ENCODE measurements at places on chromosomes 3 and 15. TPM values are rescaled to one million over a fixed set of nuclear protein-coding genes. Genes with fewer than 3 reads are reported as not detected.
A peak's percentile ranks its signal among the peaks of the same experiment; 100 is the strongest.

DNA sequence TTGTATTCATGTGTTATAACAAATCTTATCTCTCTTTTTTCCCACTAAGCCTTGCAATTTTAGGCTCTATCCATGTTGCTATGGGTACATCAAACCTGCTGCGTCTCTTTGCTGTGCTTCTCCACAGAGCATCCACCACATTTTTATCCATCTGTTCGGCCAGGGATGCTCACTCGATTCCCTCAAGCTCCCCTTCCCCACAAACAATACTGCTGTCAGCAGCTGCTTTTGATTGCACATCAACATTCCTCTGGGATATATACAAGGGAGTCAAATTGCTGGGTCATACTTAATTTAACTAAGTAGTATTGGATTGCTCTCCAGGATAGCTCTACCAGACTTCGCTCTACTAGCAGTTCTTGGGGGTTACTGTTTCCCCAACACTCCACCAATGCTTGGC lies 36.8 kb downstream of the TMEM108 start:
- no peak for ATAC-seq

GRCh38 chr3:61199843-61200242 lies 51.4 kb downstream of the FHIT start:
- no peak for ATAC-seq

- ATAC-seq = no peak
These were observed 453.2 kb downstream of the NR2F2 start for GRCh38 chr15:96783746-96784145.

- peak; percentile 79 for ATAC-seq
These were observed 136.9 kb upstream of the TOPAZ1 start for GRCh38 chr3:44104668-44105321.

The ZNF860 gene
- total RNA-seq = 0.53 TPM

DNA sequence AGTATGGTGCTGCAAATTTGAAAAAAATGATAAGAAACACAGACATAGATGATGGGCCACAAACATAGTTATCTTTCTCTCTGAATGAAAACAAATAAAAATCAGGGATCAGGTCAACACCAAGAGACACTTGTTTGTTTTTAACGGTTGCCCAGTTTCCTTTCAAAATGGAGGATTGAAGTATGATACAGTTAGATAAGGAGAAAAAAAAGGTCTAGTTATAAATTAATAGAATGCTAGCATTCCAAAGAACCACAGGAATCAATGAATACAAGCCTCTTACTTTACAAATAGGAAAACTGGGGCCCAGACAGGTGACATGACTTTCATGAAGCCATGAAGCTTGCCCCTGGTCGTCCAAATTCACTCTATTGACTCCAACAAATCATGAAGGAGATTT lies 305.1 kb downstream of the ZNF621 start:
- ATAC-seq = no peak

The COL6A5 gene
- not detected for total RNA-seq

- ATAC-seq = peak; percentile 67
These were observed 112.9 kb downstream of the CORO2B start for GRCh38 chr15:68691705-68692104.

GRCh38 chr3:183734750-183735494 lies 37.3 kb downstream of the YEATS2 start:
- no peak for ATAC-seq

The CNTN6 gene
- total RNA-seq = 9.5 TPM

The GOLGA6L7 gene
- 2.3 TPM for total RNA-seq

The CCR8 gene
- total RNA-seq = not detected

GRCh38 chr3:145326666-145327065 lies 834.3 kb downstream of the PLOD2 start:
- ATAC-seq = no peak

DNA sequence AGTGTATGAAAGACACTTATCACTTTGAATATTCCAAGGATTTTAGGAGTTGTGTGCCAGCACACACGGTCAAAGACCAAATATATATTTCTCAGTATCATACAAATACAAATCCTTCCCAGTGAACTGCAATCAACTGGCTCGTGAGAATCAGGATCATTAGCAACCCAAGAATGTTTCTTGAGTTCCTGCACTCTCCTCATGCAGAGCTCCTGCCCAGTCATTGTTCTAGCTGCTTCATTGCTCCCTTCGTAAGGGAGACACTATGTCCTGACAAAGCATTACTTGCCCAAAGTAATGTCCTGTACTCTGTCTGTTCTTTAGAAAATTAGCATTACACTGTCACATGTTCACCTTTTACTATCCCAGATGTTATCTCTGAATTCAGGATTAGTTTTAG lies 92.0 kb upstream of the SLC4A7 start:
- ATAC-seq = no peak

The TRIM42 gene
- total RNA-seq = 0.18 TPM

GRCh38 chr3:47578119-47578632 lies 489 bp downstream of the CSPG5 start:
- peak; percentile 67 for ATAC-seq

DNA sequence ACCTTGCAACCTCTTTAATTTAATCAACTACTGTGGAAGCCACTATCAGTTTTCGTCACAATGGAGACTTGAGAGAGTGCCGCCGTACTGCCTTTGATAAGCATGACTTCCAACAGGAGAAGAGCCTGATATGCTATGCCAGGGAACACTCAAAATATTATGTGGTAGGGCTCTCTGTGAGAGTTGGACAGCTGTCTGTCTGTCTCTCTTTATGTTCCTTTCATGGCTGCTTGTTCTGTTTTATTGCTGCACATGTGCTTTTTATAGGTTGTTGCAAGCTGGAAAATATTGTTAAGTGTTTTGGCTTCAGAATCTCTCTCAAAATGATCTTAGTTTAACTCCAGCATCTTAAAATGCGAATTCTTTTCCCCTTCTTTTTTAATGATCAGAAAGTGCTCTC lies 249.4 kb upstream of the RARB start:
- ATAC-seq = no peak

GRCh38 chr3:184229394-184230080 lies at the start of gene VWA5B2:
TSS of gene VWA5B2 (plus strand) at chr3:184229585. CDS start at chr3:184230529, 944 bp downstream.
- ATAC-seq = peak; percentile 96

- peak; percentile 84 for ATAC-seq
These were observed at the start of gene ACAN for GRCh38 chr15:88803241-88803919. TSS of gene ACAN (plus strand) at chr15:88803436. CDS start at chr15:88836207, 32,771 bp downstream.

DNA sequence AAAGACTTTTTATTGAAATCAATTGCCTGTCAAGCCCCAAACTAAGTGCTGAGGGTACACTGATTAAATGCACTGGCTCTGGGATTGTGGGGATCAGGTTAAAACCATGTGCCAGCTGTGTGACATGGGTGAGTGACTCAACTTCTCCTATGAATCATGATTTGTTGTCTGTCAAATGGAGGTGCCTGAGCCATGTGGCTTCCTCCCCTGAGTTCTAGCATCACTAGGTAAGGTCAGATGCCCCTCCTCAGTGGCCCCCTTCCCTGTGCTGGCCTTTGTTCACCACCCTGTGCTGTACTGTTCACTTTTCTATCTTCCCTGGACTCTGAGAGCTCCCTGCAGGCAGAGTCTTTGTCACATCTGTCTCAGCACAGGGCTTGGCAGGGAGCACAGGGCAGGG lies 43.6 kb upstream of the ATP2B2 start:
- no peak for ATAC-seq

The KBTBD13 gene
- 0.17 TPM for total RNA-seq

DNA sequence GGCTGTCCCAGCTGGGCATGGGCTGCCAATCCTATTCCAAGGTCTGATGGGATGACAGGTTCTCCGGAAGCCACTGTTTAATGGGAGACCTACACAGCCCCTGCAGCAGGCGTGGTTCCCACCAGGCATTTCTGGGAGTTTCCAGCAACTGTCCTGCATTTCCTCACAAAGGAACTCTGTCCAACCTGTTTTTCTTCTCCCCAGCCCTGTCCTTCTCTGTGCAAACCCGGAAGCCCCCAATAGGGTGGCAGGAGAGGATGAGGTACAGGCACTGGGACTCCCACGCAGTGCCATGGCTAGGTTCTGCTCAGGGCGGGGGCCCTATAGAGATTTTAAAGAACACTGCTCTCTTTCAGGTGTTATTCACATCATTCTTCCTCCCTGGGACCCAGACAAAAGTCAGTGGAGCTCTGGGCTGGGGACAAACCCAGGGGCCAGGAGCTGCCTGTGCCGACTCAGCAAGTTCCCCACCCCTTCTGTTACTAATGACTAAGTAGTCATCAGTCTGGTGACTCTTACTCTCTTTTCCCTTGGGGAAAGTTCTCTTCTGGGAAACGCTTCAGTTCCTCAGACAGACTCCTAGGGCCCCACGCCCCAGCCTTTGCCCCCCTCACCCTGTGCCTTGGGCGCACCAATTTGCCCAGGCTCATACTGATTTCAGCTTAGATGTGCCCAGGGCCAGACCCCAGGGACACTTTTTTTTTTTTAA lies 97.7 kb downstream of the CD47 start:
- no peak for ATAC-seq

- no peak for ATAC-seq
These were observed 42.2 kb downstream of the KLHL25 start for GRCh38 chr15:85752491-85752961.

DNA sequence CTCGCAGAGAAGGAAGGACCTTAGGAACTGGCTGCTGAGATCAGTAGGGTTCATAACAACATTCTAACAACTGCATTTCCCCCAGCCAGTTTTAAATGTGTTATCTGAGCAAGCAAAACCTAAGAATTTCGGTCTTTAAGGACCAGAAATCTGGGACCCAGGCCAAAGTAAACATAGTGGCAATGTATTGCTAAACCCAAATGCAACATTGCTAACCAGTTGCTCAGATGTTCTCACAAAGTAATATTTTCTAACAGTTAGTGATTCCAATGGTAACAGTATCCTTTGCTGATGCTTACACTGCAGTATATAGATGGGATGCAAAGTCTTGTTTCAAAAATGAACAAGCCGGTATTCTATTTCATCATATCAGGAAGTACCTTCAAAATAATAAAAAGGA lies 254.3 kb downstream of the RYR3 start:
- no peak for ATAC-seq

All from motor neuron (in vitro differentiated cells).